ENCODE measurements at places on chromosomes 6 and 20.

- no peak for DNase-seq
Measured at GRCh38 chr20:19947611-19948264, 69.4 kb upstream of the NAA20 start.

GRCh38 chr6:112352607-112353006 is 5.5 kb downstream of the RFPL4B start:
- DNase-seq = no peak

DNA sequence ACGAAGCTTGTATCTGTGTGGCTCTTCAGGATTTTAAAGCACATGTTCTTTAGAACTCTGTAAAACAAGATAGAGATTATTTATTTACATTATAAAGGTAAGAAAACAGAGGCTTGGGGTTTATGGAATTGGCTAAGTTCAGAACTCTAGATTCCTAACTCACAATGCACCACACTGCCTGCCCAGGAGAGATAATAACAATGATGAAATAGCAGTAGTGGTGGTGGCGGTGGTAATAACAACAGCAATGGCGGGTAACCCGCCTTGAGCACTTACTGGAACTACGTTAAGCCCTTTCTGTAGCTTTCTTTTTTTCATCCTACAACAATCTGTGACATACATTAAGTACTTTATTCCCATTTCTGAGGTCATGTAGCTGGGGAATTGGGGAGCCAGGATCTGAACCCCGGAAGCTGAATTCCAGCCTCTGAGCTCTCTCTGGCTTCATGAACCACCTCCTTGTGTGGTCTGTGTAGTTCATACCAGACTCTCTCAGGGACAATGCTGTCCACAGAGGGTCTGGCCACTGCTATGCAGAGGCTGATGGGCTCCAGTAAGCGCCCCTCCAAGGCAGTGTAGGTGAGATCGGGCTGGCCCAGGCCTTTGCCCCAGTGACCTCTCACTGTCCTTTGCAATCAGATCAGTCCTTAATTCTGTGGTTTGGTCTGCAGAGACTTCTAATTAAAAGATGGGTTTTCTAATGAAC is 260.9 kb downstream of the SLC24A3 start:
- DNase-seq = no peak

GRCh38 chr6:166540631-166541331 is 45.7 kb downstream of the RAMACL start:
- DNase-seq = no peak

DNA sequence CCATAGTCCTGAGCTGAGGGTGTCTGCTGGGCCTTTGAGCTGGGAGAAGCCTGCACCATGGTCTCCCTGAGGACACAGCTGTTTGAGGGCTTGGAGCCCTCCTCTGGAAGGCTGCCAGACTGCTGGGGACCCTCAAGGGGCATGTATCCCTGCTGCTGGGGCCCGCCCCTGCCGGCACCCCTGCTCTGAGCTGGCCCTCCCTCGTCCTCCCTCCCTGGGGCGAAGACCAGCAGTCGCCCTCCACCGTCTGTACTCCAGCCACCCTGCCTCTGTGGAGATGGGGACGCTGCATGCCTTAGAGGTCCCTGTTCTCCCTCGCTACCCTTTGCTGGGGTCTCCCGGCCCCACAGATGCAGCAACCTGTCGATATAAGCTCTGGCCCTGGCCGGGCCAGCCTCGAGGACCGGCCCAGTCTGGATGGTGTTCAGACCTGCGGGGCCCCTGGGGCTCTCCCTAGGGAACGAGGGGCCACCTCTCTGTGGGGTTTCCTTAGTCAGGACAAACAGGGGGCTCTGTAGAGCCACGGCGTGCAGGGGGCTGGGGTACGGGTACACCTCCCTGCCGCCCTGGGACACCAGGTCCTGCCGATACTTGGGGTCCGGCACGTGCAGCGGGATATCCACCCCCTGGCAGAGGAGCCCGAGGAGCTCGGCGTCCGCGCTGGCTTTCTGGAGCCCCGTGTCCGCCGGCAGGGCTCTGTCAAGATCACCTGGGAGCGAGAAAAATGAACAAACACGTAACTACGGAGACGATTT is 11.0 kb downstream of the DACT2 start:
- DNase-seq = no peak

DNA sequence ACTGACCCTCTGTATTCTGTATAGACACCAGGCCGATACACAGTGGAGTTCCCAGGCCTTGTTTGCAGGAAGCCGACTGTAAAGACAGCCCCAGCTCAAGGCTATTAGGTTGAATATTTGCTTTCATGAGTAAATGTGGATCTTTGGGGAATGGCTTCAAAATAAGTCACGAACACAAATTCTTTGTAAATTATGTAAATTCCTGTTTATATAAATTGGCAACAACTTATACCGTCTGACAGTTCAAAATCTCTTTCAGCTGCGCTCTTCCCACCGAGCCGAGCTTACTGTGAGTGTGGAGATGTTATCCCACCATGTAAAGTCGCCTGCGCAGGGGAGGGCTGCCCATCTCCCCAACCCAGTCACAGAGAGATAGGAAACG is 24.7 kb downstream of the EDN3 start:
- DNase-seq = no peak

DNA sequence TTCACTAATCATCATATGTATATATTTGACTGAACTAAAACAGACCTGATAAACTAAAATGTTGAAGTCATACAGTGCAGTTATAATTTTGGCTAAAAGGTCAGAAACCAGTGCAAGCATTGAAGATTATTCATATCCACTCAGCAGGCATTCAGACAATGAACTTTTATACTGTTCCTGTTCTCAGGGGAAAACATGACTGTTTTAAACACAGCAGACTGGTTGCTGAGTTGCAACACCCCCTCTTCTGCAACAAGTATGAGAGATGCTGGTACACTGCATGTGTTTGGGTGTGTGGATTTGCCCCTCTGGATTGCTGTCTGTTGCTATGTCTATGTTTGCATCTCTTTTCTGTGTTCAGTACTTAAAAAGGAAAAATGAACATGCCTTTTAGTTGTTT is 206.8 kb downstream of the EYA4 start:
- DNase-seq = no peak

DNA sequence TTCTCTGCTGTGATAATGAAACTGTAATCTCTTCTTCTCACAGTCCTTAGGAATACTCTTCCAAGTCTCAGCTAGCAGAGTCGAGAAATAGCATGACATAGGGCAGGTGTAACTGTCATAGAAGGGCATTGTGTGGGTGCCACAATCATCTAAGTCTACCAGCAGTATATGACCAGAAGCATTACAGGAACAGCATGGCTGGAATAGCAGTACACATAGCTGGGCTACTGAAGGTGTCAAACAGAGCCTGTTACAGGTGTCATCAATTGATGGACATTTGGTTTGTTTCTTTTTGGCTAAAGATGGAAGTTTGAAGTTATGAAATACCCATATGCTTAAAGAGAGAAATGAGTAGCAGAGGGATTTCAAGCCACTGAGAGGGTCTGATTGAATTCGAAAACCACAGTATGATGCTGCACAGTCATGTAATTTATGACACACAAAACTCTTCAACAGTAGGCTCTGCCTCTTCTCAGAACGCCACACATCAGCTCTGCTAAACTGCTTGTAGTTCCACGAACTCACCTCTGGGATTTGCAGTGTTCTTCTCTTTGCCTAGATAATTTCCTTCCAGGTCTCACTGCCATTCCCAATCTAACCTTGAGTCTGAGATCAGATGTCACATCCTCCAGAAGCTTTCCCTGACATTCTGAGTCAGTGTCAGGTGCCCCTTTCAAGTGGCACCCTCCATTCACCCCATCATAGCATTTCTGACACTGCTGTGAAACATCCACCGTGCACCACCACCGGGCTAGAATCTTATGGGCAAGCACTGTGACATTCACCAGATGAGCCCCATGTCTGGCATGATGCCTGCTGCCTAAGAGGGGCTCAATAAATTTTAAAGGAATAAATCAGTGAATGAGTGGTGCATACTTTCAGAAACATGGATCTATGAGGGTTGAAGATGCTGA is 151.0 kb downstream of the ADAT2 start:
- no peak for DNase-seq

- DNase-seq = no peak
Measured at GRCh38 chr6:150211700-150212511, 69.1 kb downstream of the PPP1R14C start.

DNA sequence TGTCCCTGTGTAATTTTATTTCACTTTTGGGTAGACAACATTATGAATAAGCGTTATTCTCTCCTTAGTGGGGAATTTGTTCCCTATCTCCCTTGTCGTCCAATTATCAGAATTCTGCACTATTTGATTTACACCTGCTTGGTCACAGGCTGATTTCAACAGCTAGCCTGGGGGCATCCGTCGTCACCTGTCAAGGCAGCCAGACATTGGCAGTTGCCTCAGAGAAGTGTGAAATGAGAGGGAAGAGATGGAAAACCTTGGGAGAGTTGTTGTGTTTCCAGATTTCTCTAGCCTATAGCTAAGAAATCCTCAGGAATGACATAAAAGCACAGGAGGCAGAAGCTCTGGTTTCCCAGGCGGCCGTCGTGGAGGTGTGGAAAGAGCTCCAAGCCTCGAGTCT is 891 bp upstream of the GHRH start:
- no peak for DNase-seq

- no peak for DNase-seq
Measured at GRCh38 chr6:151482290-151482689, 11.5 kb upstream of the CCDC170 start.

GRCh38 chr20:5316188-5317158 is at the start of gene PROKR2:
TSS of gene PROKR2 (minus strand) at chr20:5316954. CDS start at chr20:5314369, 2,585 bp downstream.
- DNase-seq = no peak

DNA sequence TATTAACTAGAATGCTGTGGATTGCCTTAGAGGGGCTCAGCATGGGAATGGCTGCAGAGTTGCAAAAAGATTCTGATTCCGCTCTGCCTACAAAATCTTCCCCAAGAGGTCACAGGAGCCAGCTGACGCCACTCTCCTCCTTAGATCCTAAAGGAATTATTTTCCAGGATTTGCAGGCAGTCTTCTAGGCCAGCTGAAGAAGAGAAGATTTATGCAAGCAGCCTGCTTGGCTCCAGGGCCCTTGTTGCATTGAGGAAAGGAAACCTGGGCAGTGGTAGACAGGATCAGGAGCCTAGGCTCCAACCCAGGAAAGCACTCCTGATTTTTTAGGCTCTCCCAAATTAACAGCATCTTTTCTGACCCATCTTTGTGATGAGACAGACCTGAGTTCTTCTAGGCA is 245.8 kb downstream of the PKHD1 start:
- DNase-seq = no peak

- DNase-seq = no peak
Measured at GRCh38 chr6:72552938-72553337, 68.9 kb upstream of the KCNQ5 start.

DNA sequence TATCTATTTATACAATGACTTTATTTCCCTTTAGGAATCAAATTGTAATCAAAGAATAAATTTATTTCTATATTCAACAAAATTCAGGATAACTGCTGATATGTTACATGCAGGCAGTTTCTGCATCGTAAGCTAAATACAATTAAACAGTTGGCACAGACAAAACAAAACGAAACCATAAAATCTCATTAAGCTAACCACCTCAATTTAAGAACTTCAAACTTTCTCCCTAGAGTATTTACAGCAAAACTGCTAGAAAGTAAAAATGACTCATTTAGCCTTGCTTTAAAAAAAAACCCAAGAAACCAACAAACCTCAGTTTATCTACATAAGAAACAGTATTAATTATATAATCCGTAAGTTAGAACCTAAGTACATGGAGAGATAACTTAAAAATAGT is 17.1 kb downstream of the SSR1 start:
- no peak for DNase-seq

DNA sequence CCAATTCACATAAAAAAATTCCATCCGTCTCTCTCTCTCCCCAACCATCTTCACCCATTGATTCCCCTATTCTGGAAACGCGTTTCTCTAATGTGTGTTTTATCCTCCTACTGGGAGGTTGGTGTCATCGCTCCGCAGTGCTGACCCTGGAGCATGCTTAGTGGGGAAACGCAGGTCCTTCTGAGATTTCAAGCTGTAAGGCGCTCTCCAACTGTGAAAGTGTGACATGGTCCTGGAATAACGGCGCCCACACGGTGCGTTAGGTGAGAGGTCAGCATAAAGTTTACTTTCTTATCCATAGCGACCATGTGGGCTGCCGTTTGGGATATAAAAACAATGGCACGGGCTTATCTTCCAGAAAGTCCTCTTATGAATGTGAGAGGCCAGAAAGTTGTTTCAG is 123.9 kb downstream of the WDR27 start:
- no peak for DNase-seq

- DNase-seq = no peak
Measured at GRCh38 chr6:88246654-88247053, 80.5 kb upstream of the CNR1 start.

DNA sequence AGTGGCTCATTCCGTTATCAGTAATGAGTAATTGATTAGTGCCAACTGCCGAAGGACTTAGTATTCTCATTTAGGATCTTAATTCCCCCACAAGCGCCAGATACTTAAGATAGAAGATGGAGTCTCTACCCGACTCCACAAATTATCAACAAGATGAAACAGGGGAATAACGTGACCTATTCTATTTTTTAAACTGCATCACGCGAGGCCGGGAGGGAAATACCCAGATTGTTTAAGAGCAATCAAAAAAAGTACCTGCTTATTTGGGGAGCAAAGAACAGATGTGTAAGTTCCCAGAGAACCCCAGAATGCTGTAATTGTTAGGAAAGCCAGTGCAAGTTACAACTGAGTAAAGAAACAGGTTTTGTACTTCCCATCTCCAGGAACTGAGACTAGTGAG is 1.1 kb upstream of the MAP3K5 start:
- DNase-seq = no peak

DNA sequence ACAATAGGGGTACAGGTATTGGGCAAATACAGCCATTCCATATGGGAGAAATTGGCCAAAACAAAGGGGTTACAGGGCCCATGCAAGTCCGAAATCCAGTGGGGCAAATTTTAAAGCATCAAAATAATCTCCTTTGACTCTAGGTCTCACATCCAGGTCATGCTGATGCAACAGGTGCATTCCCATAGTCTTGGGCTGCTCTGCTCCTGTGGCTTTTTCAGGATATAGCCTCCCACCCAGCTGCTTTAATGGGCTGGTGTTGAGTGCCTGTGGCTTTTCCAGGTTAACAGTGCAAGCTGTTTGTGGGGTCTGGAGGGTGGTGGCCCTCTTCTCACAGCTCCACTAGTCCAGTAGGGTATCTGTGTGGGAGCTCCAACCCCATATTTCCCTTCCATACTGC is 607.1 kb downstream of the MEI4 start:
- DNase-seq = no peak

DNA sequence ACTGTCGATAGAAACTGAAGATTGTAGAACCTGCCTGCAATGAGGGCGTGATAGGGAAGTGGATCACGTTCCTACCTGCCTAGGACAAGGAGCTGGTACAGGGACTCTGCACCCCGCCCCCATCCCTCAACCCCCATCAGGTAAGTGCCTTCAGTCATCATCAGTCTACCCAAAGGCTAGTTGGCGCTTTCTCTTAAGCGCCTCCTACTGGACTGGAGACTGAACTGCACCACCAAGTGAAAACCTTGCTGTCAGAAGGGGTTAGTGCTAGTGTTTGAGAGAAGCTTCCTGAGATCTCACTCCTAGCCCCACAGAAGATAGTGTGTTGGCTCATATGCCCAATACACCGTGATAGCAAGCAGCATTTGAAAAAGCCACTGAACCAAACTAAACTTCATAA is 706.5 kb upstream of the MAN1A1 start:
- no peak for DNase-seq
